ENCODE measurements at places on chromosomes 1 and 21.

DNA sequence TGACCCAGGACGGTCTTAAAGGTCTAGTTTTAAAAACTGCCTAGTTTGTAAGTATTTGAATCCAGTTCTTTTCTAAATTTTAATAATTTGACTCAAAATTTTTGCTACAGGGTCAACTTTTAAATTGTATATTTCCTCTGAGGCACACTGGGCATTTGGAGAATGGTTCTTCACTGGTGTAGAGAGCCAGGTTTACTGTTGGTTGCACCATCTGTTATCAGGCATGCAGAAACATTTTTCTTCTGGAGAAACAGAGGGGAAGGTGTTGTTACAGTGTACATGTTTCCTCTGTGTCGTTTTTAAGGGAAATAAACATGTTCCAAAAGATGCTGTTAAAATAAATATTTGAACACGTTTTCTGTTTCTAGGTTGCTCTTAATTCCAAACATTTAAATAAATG, 39.0 kb upstream of the RWDD3 start:
- DNase-seq, result no peak

DNA sequence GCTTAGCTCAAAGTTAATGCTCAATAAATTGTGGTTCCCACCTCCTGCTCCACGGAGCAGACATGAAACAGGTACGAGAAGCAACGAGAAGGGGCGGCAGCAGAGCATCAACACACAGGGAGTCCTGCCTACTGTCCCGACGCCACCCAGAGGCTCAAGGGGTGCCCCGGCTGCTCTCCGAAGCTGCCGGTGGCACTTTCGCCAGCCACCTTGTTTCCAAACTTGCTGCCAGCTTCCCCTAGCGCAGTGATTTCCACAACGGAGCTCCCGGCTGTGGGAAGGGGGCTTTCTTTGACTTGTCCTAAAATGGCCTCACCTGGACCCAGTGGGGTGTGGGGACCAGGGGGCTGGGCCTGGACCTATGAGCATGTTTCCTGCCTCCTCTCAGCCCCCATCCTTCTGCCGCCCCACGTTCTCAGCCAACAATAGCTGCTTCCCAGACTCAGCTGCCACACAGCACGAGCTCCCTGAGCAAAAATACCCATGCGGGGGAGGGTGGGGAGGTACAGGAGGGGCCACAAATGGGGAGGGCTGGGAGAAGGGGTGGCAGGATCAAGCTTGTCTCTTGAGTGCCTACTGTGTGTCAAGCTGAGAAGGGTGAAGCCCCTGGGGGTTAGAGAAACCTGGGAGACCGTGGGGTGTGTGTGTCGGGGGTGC, 35.6 kb upstream of the ECE1 start:
- DNase-seq, result no peak

- DNase-seq, result no peak
Measured at GRCh38 chr1:177045151-177045550, 119.4 kb downstream of the ASTN1 start.

GRCh38 chr1:209454340-209454994, 129.0 kb upstream of the CAMK1G start:
- DNase-seq, result no peak

DNA sequence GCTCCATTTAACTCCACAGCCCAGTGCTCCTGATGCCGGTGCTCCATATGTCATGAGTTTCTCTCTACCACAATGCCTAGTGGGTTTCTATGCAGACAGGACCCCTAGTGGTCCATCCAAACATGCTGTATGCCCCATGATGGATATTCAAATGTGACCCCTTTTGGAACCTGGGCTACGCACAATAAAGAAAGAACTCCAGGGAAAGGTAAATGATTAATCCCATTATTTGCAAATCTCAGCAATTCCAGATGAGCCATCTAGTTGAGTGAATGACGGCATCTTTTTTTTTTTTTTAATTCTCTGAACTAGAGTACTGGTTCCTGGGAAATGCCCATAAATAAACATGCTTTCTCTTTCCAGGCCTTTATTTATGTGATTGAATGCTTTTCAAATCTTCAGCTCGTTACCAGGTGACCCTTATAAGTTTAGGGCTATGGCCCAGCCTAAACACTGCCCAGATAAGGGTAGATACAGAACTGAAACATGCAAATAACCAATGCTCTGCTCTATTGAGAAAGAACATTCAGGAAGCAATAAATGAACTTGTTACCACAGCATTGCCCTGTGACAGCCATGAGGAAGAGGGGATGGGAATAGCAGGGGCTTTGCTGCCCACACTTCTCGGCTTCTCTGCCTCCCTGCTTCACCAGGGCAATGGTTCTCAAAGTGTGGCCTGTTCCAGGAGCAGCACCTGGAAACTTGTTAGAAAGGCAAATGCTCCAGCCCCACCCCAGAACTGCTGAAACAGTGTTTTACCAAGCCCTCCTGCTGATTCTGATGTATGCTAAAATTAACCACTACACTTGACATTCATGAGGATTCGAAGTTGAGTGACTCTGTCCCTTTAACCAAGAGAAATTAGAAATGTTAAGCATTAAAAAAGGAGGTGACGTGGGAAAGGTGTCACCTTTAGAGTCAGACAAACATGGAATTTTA, 151.7 kb downstream of the SEC16B start:
- no peak for DNase-seq

DNA sequence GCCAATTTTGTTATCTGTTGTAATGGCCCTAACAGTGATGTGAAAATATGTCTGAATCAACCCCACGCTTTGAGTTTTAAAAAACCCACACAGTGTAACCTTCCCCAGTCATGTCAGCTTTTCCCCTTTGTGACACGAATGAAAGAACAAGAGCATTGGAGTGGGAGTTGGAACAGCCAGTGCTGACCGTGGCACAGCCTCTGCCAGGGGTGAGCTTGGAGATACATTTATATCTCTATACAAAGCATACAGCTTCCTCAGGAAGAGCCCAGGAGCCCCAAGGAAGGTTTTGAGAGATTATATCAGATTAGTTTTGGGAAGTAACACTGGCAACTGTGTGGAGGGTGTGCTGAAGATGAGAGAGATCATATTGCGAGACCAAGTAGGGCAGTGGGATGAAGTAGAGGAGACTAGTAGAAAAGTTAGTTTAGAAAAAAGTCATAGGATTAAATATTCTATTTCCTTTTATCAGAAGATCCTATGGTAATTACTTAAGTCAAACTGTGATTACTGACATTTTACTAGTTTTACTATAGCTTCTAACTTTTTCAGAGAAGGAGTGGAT, 15.9 kb downstream of the LRRC8B start:
- peak; percentile 35 for DNase-seq

DNA sequence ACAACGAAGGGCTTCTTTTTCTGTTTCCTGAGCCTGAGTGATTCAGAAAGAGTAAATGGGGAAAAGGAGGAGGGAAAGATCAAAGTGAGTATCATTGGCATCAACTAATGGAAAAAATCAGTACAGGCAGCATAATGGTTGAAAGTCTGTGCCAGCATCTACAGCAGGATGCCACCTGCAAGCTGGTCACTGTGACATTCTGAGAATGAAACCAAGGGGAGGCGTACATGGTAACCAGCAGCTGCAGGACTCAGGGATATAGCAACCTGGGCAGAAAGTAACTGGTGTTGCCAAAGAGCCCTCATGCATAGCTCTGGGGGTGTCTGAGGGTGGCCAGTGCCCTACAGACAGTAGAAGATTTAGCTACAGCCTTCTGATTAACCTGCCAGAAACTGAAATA, 305.9 kb downstream of the BRINP2 start:
- DNase-seq, result no peak

DNA sequence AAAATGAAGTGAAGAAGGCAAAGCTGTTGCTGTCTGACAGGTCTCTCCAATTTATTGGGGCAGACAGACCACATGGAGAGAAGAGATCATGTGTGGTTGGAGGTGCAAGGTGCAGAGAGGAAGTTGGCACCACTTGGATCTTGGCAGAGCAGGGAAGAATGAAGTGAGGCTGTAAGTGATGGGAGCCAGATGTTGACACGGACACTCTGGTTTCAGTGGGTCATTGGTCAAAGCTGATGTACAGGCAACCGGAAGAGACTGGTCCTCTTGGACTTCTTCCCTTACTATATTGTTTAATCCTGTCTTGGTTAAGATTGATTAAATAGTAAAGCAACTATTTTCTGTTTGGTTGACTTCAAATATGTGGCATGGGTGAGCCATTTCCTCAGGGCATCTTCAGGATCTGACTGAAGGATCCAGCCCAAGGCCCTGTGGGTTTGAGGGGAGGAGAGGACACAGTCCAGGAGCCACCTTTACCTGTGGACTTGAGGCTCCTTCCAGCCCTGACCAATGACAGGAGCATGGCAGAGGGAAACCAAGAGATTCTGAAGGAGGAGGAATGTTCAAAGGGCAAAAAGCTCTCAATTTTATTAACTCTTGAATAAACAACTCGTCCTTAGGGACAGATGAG, 49.4 kb downstream of the NENF start:
- no peak for DNase-seq

DNA sequence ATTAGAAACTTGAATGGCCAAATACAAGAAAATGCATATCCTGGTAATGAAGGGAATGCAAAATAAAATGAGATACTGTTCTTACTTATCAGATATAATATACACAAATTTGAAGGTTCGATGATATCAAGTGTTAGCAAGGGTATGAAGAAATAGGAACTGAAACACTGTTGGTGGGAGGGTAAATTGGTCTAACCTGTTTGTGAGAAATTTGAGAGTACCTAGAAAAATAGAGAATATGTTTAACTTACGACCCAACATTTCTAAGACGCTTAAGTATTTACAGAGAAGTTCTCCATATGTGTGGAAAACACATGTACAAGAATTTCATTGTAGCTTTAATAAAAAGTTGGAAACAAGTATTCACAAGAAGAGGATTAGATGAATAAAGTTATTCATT, 25.9 kb downstream of the ATG4C start:
- DNase-seq, result no peak

DNA sequence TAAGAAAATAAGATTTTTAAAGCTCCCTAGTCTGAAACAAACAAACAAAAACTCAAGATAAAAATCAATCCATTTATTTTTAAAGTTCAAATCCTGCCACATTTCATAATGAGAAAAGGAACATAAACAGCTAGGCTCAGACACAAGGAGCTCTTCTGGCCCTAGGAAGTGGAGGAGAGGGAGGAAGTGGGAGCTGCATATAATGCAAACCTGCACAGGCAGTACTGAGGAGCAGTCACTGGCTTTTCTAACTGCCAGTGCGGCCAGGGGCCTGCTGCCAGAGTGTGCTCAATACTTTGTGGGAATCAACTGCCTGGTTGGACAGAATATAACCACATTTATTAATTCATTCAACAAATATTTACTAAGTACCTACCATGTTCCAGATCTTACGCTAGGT, 139.8 kb upstream of the SPATA6 start:
- no peak for DNase-seq

- no peak for DNase-seq
Measured at GRCh38 chr1:20706841-20707240, 11.0 kb downstream of the KIF17 start.

DNA sequence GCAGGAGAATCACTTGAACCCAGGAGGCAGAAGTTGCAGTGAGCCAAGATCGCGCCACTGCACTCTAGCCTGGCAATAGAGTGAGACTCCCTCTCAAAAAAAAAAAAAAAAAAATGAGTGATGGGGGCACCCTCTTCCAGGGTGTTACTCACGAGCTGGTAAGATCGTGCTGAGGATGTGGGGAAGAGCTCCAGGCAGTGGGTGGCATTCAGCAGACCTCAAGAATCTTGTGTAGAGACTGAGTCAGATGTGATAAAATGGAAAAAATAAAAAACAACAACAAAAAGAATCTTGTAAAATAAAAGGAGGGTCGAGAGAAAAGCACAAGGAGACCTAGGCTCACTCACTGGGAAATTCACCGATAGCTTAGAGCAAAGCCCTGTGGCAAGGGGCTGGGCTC, 38.5 kb downstream of the EPHA2 start:
- no peak for DNase-seq

GRCh38 chr1:47875036-47875435, 122.1 kb downstream of the TRABD2B start:
- no peak for DNase-seq

- no peak for DNase-seq
Measured at GRCh38 chr1:40944841-40945430, 34.6 kb upstream of the CTPS1 start.

DNA sequence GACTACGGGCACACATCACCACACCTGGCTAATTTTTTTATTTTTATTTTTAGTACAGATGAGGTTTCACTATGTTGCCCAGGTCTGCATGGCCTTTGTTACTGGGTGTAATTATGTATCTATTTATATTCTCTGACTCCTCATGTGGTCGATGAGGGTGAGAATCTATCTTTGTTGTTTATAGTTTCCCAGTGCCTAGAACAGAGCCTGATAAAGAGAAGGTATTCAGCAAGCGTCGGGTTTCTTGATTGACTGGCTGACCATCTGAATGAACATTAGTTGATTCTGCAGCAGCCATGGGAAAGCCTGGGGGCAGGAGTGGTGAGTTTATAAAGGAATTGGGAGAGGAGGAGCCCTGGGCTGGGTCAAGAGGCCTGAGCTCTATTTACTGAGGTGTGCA, 28.5 kb downstream of the SERINC2 start:
- no peak for DNase-seq
